ENCODE measurements at places on chromosomes 5 and 9.

GRCh38 chr5:42982107-42982622, 58.0 kb downstream of the ANXA2R start:
- no peak for DNase-seq

DNA sequence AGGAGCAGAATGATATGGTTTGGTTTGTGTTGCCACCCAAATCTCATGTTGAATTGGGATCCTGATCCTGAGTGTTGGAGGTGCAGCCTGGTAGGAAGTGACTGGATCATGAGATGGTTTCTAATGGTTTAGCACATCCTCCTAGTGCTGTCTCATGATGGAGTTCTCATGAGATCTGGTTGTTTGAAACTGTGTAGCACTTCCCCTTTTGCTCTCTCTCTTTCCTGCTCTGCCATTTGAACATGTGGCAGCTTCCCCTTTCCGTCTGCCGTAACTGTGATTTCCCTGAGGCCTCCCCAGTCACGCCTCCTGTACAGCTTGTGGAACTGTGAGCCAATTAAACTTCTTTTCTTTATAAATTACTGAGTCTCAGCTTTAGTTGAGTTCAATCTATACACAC, 756.8 kb upstream of the CDH6 start:
- DNase-seq: peak; percentile 90

GRCh38 chr5:142758062-142758795, 11.9 kb upstream of the ARHGAP26 start:
- DNase-seq: peak; percentile 94

- DNase-seq: no peak
Measured at GRCh38 chr9:136624184-136624951, 38.3 kb upstream of the EGFL7 start.

DNA sequence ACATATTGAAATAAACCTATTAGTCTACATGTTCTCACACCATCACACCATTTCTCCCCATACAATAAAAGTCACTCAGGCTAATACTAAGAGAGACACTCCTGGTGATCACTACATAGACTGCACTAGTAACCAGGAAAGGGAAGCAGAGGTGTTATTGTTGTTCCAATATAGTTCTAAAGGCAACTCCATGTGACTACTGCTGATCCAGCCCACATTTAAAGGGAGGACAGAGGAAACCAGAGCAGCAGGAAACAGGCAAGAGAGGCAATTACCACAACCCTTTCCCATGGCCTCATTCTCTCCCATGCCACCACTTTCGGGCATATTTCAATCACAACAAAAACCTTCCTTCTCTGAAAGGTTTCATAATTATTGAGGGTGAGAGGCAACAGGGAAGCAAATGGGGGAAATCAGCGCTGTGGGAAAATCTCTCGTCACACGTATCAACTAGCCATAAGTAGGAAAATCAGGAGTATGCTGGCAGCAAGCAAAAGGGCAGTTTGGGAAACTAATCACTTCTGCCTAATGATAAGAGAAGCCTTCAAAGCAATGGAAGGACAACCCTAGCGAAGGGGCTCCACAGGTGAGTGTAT, 1.8 kb downstream of the UBAP2 start:
- peak; percentile 61 for DNase-seq

- peak; percentile 91 for DNase-seq
Measured at GRCh38 chr5:140214831-140215230, 39.8 kb downstream of the CYSTM1 start.

GRCh38 chr5:7837403-7837802, 13.5 kb downstream of the CFAP90 start:
- no peak for DNase-seq

DNA sequence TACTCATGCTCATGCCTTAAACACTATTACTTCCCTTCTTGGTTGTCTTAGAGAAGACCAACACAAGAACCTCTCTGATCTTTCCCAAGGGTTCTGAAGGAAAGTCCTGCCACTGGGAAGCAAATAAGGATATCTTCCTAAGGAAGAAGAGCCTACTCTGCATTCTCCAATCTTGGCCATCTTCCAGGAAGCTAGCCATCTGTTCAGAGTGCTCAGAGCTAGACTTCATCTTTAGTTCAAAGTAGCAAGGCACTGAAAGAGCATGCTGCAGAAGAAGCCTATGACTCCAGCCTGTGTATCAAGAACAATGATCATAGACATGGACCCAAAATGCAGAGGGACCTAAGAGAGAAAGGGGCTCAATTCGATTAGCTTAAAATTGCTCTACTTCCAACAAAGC, 114.7 kb downstream of the KIAA0825 start:
- no peak for DNase-seq

- DNase-seq: no peak
Measured at GRCh38 chr9:131167146-131167692, 41.8 kb downstream of the NUP214 start.

GRCh38 chr5:64659289-64659688, 31.0 kb upstream of the SHISAL2B start:
- no peak for DNase-seq

DNA sequence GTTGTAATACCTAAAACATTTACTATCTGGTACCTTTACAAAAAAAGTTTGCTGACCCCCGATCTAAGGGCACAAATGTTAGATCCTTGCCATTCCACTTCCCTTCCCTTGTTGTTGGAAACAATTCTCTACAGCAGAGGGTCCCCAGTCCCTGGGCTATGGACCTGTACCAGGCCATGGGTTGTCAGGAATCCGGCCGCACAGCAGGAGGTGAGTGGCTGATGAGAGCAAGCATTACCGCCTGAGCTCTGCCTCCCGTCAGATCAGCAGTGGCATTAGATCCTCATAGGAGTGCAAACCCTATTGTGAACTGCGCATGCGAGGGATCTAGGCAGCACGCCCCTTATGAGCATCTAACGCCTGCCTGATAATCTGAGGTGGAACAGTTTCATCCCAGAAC, 248.5 kb downstream of the AP3B1 start:
- no peak for DNase-seq

DNA sequence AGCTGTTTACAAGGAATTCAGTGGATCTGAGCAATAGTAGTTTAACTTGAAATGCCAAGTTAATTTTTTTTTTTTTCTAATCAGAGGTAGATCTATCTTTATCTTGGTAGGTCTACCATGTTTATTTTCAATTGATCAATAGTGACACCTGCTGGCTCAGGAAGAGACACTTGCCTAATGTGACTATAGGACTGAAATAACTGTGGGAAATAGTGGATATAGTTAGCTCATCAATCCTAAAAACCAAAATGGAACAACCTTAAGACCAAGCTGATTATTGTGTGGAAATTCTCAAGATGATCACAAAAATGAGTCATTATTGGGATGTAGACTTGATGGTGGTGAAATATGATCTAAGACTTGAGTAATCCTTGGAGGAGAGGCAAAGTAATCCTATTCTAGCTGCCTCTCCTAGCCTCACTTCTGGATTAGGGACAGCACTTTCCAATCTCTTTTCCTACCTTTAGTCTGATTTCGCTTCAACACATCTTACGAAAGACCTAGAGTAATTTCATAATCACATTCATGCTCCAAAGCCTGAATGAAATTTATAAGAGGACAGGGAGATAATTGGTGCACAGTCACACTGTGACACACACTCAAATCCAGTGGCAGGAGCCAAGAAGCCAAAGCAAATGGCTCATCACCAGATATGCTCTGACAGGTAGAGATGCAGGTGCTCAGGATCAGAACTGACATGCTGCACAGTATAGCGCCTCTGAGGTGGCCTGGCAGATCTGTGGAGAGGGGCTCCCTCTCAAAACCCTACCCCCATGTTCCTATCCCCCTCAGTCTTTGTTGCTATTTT, 156.3 kb downstream of the HMHB1 start:
- DNase-seq: peak; percentile 41

DNA sequence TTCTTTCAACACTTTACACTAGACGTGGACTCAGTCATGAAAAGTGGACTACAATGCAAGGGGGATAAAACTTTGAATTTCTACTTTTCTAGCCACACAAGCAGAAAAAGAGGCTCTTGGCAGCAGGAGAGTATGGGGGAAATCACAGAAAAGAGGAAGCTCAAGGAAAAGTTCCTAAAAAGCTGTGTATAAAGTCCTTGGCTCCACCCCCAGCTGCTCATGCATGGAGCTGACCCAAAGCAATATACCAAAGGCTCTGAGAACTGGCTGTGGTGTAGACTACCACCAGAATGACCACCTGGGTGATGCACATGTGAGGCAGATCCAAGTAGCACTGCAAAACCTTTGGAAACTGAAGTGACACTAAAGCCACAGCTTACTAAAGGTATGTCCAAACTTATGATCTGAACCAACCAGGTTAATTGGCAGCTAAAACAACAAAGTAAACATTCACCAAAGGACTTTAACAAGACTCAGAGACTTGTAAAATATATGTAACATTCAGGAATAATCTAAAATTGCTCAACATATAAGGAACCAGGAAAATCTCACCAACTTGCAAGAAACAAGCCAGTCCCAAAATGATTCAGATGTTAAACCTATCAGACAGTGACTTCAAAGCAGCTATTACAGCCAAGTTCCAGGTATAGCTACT, 55.5 kb upstream of the RASGRF2 start:
- peak; percentile 58 for DNase-seq

- no peak for DNase-seq
Measured at GRCh38 chr5:172353271-172353812, 69.8 kb upstream of the UBTD2 start.

- no peak for DNase-seq
Measured at GRCh38 chr9:108924466-108924865, 9.5 kb downstream of the ELP1 start.

- DNase-seq: no peak
Measured at GRCh38 chr9:100074093-100074492, 24.7 kb downstream of the ERP44 start.

DNA sequence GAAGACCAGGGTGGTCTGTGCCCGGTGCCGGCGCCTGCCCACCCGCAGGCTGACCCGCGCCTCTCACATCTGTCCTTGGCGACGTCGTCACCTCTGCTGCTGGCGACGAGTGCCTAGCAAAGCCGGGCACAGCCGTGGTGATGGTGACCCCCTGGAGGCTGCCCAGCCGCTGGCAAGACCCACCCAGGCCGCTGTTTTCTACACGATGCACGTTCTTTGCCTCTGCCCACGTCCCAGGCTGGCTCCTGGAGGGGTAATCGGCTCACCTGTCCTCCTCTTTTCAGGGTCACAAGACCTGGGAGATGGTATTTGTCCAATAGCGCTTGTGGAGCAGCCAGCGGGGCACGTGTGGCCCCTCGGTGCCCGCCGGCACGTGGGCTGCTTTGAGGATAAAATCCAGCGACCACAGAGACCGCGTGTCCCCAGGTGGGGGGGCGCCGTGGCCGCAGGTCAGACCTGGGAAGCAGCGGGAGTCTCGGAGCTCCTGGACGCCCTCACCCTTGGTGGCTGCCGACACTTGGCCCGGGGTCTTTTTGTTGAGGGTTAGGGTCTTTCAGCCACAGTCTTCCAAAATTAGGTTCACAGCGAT, 29.5 kb downstream of the SLC9A3 start:
- DNase-seq: no peak

DNA sequence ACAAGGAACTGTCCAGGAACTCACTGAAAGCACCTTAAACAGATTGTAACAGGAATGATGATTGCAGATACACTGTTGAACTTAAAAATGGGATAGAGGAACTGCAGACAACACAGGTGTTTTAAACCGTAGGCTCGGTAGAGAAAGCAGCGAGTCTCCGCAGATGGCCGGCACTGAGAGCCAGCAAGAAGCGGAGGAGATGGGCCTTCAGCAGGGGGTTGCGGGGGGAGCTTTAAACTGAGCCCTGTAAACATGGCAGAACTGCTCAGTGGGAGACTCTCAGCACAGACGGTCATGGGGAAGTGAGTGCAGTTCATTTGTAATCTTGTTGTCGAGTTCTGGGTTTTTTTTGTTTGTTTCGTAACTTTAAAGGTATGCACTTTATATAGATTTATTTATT, 155.1 kb upstream of the OTULINL start:
- DNase-seq: no peak

DNA sequence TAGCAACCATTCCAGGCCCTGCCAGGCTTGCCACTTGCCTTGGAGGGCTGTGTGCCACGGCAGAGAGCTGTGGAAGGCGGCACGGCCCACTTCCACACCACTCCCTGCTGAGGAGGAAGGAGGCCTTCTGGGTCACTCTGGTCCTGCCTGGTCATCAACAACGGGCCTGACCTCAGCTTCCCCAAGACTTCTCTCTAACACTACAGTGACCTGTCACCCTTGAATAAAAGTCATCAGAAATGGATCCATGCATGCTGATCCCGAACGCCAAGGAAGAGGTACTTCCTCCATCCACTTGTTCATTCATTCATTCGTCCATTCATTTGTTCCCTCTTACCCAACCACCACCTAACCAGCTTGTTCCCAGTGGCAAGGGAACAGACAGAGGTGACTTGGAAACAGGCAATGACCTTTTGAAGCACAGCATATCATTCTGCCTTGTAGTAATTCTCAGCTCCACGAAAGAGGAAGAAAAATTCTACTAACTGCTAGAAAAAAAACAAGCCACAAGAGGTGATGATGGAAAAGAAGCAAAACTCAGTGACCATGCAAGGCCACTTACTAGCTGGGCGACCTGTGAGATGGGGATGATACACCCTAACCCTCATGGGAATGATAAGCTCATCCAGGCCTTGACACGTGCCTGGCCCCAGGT, 58.6 kb downstream of the STK10 start:
- peak; percentile 27 for DNase-seq

DNA sequence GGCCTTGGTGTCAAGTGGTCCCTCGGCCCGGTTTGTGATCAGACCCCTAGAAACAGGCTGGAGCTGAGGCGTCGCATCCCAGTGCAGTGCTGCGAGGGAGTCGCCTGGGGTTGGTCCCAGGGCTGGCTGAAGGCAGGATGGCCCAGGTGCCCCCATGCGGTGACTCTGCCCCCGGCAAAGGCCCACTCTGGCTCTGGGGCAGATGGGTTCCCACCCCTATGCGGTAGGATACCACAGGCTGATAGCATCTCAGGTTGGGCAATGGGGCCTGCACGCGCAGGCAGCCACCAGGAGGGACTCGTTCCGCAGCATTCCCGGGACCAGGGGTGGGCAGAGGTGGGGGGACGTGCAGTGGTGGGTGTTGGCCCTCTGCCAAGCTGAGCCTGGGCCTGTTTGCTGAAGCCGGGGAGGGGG, 86.0 kb downstream of the RXRA start:
- DNase-seq: no peak

DNA sequence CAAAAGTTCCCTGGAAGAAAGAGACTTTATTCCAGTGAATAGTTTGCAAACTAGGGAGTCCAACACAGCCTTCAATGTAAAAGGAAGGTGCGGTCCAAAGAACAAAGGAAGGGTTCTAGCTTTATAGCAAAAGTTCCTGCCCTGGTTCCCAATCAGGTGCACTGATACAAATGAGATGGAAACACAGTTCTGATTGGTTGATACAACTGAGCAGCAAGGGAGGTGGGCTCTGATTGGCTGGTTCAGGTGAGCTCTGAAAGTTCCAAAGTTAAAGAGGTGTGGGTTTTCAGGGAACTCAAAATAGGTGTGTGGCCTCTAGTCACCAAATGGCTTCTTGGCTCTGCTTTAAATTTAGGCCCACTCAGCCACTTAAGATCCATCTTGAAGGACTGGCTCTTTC, 43.1 kb downstream of the P4HA2 start:
- DNase-seq: no peak

GRCh38 chr5:166648736-166649135, 1642.7 kb upstream of the WWC1 start:
- no peak for DNase-seq

GRCh38 chr9:113844466-113844865, 31.6 kb upstream of the ZNF618 start:
- DNase-seq: no peak

GRCh38 chr5:72194846-72195245, 87.6 kb downstream of the MAP1B start:
- DNase-seq: peak; percentile 37

GRCh38 chr5:159819591-159820411, 96.5 kb upstream of the ADRA1B start:
- no peak for DNase-seq

All from MV-4-11 (cell line).